ENCODE measurements at places on chromosomes 6 and 20.

DNA sequence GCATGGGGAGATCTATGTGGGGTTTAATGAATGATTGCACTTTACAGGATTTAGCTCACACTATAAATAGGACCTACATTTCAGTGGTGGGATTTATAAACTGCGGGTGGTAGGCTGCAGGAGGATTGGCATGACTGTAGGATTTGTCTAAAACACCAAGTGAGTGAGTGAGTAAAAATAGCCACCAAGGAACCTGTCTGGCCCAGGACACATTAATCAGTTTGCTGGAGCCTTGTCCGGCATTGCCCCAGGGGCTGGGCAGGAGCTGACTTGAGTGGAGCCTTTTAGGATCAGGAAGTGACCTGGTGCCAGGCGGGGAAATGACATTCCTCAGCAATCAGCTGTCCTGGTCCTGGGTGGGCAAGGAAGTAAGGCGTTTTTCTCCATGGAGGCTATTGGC is 278.7 kb upstream of the PRND start:
- no peak for DNase-seq

DNA sequence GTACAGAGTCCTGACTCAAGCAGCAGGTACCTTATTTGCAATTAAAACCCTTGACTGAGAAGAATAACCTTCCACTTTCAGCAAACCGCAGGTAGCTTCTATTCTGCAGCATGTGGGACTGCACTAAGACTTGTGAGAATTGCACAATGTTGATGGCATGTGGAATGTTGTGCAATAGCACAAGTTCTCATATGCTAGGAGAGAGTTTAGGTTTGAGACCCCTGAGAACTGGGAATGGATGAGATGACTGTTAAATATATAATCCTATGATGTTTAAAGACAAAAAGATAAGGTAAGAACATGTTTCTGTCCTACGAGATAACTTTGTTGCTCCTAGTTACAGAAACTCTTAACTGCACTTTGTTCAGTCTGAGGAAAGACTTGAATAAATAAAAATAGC is 194.6 kb downstream of the OTOR start:
- no peak for DNase-seq

DNA sequence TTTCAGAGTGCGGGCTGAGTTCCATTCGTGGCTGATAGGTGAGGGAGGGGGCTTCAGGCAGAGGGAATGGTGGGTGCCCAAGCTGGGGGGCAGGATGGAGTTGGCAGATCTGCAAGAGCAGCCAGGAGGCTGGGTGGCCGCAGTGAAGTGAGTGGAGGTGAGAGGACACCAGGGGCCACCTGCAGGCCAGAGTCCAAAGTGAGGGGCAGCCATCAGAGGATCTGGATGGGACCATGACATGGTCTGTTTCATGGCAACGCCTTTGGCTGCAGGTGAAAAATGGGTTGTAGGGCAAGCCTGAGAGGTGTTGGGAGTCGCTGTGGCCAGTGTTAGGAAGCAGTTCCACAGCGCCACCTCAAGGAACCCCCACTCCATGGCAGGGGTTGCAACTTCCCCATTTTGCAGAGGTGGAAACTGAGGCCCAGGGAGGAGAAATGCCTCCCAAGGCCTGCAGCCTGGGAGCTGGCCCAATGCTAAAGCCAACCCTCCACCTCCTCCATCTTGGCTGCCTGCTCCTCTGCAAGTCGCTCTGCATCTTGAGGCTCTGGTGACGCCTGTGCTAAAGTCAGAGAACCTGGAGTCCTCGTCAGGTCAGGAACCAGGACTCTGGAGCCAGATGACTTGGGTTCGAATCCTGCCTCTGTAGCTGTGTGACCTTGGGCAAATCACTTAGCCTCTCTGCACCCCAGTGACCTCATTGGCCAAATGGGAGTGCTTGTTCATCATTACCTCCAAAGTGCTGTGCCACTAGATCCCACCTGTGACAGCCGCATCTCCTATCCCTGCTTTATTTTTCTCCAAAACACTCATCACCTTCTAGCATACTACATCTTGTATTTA is 153.8 kb downstream of the CEBPB start:
- DNase-seq = no peak

GRCh38 chr6:116764961-116765841 is at the start of gene FAM162B:
TSS of gene FAM162B (minus strand) at chr6:116765719. CDS start at chr6:116765576, 143 bp downstream.
- DNase-seq = no peak

DNA sequence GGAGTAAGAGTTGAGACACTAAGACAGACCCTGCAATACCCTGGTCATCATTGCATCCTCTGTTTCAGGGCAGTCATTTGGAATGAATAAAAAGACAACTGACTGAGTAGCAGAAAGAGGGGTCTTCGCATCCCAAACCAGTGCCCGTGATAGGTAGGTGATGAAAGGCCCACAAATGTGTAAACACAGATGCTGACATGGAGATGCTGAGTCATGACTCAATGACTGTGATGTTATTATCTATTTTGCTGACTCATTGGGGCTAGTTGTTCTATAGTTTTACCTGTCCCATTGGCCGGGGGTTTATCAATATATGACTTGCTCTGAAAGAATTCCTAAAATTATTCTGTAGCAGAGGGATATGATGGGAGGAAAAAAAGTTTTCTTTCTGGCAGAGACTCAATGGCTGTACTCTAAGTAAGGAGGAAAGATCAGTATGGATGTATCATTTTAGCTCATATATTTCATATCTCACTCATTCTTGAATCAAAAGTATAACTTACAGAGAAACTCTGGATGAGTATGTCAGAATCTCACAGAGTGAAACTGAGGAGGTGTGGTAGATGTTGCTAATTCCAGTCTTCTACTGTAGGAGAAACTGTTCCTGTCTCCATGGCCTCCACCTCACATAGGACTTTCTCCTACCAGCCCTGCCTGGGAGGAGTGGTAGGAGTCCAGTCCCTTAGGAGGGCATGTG is 119.9 kb upstream of the PREP start:
- DNase-seq = no peak

GRCh38 chr20:7627734-7628663 is 312.3 kb downstream of the HAO1 start:
- no peak for DNase-seq

DNA sequence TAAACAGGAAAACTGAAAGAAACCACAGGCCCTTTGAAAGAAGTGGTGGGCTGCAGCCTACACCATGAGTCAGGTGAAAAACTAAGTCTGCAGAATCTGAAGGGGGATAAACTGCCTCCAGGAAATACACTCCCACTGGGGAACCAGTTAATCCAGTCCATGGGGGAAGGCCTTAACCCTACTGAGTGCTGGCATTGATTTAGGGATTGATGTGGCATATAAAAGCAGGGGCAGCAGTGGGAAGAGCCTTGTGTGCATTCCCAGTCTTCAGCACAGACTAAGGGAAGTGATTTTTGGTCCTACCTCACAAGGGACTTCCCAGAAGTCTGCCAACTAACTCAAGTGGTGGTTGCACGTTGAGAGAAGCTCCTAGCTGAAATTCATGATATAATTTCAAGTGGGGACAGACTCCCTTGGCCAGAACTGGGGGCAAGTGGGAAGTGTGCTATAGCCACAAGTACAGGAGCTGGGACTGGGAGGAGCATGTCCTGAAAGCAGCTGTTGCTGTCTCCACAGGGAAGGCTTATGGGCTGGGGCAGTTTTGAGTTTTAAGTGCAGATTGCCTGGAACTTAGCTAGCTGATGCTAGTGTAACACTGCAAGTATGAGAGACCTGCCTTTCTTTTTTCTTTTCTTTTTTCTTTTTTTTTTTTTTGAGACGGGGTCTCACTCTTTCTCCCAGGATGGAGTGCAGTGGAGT is 31.2 kb downstream of the CITED2 start:
- DNase-seq = no peak

DNA sequence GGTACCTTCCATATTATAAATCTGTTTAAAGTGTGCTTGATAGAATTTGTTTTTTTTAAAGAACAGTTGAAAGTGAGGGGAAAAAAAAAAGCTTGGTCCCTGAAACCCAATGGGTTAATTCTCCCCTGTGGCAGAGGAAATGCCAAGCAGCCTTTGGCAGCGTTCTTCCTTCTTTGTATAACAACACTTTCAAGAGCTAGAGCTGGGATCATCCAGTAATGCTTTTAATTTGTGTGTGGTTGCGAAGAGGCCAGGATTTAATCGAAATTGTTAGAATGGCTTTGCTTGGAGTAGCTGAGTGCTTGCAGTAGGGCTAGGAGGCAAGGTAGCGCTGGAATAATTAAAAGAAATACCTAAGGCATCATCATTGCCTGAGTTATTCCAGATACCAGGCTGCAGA is 692.0 kb downstream of the DHX35 start:
- DNase-seq = no peak

GRCh38 chr20:48017509-48017908 is 232.2 kb upstream of the SULF2 start:
- DNase-seq = no peak

DNA sequence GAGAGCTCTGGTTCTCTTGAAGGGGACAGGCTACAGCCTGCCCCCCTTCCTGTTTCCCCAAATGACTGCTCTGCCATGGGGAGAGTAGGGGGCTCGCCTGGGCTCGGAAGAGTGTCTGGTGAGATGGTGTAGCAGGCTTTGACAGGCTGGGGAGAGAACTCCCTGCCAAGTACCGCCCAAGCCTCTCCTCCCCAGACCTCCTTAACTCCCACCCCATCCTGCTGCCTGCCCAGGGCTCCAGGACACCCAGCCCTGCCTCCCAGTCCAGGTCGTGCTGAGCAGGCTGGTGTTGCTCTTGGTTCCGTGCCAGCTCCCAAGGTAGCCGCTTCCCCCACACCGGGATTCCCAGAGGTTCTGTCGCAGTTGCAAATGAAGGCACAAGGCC is 9.8 kb downstream of the VEGFA start:
- no peak for DNase-seq

DNA sequence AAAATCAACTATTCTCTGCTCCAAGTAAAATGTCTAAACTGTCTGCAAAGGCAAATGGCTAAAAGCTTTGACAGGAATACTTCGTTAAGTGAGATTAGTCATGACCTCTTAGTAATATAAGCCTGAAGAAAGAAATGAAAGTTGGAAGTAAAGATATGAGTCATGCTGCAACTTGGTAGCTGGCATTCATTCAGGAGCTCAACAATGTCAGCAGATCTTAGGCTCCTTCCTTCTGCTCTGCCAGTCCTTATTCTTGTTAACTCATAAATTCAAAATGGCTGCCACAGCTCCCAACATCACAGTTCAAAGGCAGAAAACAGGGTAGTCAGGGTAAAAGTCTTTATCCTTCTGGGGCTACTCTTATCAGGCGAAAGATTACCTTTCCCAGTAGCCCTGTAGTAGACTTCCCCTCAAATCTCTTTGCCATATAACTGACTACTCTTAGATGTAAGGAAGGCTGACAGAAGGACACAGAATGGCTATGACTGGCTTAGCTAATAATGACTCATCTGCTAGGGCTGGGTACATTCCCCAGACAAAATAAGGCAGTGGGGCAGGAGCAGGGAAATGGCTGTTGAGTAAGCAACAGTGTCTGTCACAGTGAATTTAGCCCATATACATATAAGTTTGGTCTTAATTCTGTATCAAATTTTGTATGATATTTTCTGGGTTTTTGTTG is 24.4 kb upstream of the C6orf62 start:
- DNase-seq = no peak

DNA sequence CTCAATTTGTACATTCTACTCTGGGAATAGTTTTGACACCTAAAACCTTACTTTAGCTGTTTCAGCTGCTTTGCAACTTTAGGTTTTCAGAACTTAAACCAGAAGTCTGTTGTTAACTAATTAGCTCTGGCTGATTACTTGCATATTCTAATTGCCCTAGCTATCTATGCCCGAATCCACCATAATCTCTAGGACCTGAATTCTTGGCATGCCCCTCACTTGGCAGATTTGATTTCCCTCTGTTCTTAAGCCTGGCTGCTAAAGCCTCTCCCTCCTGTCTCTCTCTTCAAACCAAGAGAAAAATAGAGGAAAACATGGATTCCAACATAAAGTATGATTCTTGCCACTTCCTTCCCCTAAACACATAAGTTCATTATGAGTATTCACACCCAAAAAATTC is 35.0 kb upstream of the LIN28B start:
- DNase-seq = no peak

GRCh38 chr20:33933469-33933909 is 60.2 kb upstream of the RALY start:
- DNase-seq = peak; percentile 36

- DNase-seq = no peak
These were observed 20.8 kb downstream of the SRC start for GRCh38 chr20:37366743-37367142.

GRCh38 chr6:25472906-25473305 is 179.1 kb upstream of the SCGN start:
- no peak for DNase-seq

- no peak for DNase-seq
These were observed 33.8 kb downstream of the TOX2 start for GRCh38 chr20:43948455-43948854.

DNA sequence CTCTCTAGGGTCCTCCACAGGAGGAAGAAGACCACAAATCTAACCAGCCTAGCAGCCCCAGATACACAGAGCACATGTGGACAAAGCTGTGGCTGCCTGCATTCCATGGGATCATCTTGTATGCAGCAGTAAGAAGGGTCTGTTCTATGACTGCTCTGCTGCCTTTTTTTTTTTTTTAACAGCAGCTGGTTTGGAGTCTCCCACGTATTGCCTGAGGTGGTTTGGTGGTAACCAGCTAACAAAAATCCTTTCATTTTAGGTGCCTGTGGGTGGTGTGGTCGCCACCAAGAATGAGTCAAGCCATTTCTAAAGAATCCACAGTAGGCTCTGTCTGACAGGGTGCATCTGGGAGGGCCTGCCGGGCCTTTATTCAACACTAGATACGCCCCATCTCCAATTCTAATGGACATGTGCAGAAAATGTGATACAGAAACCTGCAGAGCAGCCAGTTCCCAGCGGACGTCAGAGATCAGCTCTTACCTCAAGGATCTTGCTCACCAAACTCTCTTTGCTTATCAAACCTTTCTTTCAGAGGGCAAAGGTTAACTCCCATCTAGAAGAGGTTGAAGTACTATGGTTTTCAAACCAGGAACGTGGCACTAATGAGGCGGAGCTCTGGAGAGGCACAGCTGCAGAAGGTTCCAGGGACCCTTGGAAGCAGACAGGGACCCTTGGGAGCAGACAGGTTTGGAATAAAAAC is 32.0 kb downstream of the GNAS-AS1 start:
- DNase-seq = no peak

- no peak for DNase-seq
These were observed 142.0 kb upstream of the SOX4 start for GRCh38 chr6:21451546-21452013.

All from activated T-cell treated with anti-CD3 and anti-CD28 coated beads, Interleukin-2, amount 50 U/mL, for 4 hours (primary cell).